ENCODE measurements at places on chromosomes 12 and 14.

GRCh38 chr12:93970900-93971688, 177.3 kb upstream of the PLXNC1 start:
- no peak for DNase-seq

- DNase-seq: no peak
Observed at GRCh38 chr12:128305336-128305892, 38.4 kb downstream of the TMEM132C start.

DNA sequence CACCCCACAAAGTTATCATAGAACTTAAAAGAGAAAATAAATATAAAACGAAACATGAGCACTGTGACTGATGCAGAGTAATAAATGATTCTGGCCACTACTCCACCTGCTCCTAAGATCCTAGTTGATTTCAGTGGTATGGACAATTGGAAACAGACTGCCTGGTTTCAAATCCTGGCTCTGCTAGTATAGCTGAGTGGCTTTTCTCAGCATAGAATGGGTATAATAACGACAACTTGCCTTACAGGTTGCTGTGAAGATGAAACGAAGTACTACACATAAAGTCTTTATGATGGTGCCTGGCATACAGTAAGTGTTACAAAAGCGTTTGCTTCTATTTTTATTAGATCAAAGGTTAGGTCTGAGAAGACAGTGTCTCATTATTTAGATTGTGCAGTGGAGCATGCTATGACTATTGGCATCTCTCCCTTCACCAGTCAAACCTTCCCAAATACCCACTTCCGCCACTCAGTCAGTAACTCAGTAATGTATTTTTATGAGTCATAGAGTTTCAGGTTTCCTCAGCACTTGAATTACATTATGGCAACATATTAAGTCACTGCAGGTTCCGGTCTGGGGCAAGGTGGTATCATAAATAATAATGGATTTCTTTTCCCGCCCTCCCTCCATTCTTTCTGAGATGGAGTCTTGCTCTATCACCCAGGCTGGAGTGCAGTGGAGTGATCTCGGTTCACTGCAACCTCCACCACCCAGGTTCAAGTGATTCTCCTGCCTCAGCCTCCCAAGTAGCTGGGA, 29.7 kb upstream of the NR2C1 start:
- no peak for DNase-seq

DNA sequence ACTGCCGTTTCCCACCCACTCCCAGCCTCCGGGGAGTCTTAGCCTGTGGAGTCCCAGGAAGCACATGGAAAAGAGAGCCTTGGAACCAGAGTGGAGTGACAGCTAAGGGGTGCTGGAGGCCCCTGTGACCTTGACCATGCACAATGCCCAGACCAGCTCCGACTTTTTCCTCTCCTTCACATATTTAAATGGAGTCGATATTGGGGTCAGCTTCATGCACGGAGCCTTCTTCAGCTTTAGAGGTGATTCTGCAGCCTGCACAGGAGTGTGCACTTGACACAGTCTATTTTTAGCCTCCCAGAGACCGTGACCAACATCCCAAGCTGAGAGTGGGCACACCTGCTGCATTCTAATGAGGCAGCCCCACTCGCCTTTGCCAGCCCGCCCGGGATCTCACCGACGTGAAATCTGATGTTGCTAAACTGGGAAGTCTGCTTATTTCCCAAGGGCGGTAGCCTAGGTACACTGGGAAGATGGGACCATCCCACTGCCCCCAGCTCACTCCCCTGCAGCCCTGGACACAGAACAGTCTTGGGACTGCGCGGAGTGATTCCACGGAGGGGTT, 47.5 kb downstream of the PRMT8 start:
- DNase-seq: no peak

DNA sequence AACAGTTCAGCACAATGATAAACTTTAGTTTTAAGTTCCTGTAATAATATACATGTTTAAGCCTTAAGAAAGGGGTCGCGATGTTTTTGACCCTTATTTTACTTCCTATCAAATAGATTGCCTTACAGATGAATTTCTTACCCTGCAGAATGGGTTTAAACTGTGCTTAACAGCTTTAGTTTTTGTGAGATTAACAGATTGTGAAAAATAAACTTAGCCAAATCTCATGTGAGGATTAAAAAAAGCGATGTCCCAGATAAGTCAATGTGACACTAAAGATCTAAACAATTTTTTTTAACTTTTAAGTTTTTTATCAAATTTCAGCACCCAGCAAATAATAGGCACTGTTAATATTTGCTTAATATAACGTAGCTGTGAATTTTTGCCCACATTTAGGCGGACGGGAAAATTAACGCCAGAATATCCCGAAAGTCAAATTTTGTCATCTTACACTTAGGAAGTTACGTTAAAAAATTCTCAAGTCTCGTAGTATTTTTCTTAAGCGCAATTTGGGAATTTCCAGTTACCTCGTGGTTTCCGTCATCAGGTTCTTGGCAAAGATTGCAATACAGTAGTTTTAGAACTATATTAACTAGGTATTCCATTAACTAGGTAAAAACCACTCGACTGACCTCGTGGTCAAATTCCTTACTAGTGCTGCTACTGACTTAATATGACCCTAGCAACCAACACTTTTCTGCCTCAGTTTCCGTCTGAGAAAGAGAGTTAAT, 1.2 kb downstream of the HNRNPC start:
- DNase-seq: peak; percentile 24

DNA sequence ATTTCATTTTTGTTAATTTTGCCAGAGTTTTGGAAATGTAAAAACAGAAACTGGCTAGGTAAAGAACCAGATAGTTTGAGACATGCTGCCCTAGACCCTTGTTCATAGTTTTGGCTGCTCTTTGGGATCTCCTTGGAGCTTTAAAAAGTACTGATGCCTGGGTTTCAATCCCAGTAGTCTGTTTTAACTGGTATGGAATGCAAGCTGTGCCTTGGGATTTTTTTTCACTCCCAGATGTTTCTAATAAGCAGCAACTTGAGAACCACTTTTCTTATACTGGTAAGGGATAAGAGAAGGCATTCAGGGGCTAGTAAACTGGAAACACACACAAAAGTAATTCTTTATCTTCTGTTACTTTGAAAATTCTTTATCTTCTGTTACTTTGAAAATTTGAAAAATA, 18.8 kb downstream of the SLC35F4 start:
- no peak for DNase-seq

DNA sequence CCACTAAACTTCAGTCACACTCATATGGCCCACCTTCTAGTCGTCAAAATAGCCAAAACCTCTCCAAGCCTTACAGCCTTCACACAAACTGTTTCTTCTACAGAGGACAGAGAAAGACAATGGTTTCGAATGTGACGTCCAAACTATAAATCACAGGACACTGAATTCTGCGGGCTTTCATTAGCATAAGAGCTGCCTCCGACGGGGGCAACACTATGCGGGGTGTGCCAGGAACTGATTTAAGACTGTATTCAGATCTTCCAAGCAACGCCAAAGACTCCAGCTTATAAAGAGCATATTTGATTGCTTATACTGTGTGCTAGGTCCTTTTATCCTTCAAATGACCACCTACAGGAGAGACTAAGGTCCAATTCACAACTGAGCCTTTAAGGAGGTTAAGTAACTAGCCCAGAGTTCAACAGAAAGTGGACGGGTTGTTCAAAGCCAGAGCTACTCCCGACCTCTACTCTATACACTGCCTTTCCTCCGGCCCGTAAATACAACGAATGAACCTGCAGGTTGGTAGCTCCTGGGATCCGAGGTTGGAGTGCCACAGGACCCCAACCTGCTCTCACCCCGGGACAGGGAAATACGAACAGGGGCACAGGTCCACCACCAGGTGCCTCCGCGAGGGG, 575 bp downstream of the L2HGDH start:
- DNase-seq: no peak

DNA sequence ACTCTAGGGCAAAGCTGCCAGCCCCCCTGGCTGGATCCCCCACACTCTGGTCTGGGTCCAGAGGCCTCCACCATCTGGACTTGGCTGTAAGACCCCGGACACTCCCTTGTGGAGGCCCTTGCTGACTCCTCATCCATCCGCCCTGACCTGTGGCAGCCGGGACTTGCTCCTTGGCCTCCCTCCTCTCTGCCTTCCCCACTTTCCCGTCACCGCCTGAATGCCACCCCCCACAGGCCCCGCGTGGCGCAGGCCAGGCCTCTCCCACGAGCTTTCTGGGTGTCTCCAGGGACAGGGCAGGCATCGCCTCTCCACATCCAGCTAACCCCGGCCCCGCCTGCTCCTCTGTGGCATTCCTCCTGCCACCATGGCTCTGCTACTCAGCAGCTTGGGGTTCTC, 14.1 kb downstream of the JAG2 start:
- no peak for DNase-seq

GRCh38 chr14:81137316-81137715, 83.4 kb downstream of the GTF2A1 start:
- no peak for DNase-seq

DNA sequence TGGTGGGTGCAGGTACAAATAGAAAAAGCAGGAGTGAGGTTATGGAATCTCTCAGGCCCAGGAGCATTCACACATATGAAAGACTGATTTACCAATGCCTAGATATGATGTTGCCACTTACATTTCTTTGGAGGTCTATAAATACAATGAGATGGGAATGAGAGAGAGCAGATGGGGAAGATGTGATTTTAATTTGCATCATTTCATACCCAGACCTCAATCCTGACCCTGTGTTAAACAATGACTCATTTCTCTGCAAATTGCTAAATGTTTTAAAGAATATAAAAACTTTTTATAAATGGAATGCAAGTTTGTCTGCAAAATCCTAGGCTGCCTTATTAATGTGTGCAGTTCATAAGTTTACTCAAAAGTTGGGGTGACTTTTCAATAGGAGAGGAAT, 38.6 kb upstream of the GNG2 start:
- DNase-seq: no peak
